ENCODE measurements at places on chromosomes 4 and X.

- DNase-seq: no peak
These were observed 2.9 kb upstream of the EIF1AX start for GRCh38 chrX:20144491-20144890.

DNA sequence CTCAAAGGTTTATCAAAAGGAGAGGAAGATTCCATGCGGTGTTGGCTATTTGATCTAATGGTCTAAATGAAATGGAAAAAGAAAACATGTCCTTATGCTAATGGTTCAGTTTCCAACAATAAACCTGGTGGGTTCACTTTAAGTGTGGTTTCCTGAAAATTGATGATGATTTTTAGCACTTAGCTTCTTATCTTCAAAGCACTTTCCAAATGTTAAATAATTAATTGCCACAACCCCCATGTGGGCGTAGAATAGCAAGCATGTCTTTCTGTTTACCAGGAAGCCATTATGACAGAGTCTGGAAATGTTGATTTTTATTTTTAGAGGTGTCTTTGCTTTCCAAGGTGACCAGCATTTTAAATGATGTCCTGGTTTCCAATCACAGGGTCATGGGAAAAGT, 134.8 kb upstream of the SLC4A4 start:
- no peak for DNase-seq

- no peak for DNase-seq
These were observed 1.4 kb upstream of the EMCN start for GRCh38 chr4:100519205-100519604.

DNA sequence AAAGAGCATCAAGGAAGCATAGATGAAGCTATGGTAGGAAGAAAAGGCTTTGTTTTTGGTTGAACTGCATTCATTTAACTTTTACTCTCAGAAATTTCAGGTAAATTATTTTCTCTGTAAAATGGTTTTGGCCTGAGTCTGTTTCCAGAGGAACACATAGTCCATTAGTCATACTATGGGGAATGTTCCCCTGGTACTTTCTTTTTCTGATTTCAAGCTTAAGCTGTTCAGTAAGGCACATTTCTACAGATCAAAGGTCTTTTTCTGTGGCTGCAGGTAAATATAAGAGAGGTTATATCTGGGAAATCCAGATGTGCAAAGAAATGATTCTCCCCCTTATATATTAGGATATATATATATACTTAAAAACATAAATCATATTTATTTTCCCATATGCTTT, 1744.4 kb upstream of the ADGRL3 start:
- no peak for DNase-seq

DNA sequence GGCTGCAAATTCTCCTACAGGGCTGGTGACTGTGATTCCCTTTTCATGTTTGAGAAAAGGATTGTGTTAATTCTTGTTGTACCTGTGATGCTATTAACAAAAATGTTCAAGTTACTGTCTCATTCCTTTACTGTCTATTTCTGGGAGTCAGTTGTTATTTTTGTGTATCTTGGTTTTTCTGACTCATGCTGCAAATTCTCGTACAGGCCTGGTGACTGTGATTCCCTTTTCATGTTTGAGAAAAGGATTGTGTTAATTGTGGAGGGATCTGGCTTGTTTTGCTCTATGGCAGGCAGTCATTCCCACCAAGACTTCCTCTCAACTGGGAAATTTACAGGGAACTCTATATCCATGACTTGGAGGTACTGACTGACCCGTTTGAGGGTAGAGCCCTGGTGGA, 693.4 kb upstream of the INTU start:
- no peak for DNase-seq

All from pons (tissue), 1 donor.